ENCODE measurements at places on chromosomes 5 and 9.

DNA sequence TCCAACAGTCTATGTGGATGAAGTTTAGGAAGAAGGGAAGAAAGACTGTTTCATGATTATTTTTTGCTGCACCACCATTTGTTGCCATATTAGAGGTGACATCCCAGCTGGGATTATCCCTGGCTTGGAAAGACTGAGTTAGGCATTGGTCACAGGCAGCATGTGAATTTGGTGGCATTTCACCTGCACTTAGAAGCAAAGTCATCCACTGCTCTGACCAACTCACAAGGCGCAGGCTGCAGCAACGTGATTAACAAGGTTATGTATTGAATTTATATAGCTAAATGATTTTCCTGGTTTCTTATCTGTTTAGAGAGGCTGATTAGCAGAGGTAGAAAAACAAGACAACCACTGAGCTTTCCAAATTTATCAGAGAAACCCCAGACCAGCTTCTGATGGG is 2.7 kb downstream of the FYB1 start:
- DNase-seq: no peak

DNA sequence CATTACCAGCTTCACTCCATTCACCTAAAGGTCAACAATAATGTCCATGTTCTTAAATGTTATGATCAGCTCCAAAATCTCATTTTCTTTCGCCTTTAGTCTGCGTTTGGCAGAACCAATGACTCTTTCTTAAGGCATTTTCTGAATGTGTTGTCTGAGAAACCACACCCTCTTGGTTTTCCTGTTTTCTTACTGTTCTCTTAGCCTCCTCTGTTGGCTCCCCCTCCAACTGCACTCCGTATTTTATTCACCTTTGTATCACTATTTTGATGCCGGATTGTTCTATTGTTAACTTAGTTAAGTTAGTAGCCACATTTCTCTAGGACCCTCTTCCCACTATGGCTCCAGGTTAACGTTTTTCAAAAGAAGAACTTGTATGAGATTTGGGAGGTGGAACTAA is 185.6 kb downstream of the DMAC1 start:
- DNase-seq: no peak

- no peak for DNase-seq
These were observed 1.9 kb downstream of the GNAQ start for GRCh38 chr9:78029551-78030295.

GRCh38 chr5:53179691-53180090 is 70.1 kb upstream of the MOCS2 start:
- DNase-seq: no peak

GRCh38 chr5:106755066-106755465 is 915.7 kb downstream of the EFNA5 start:
- DNase-seq: no peak

- DNase-seq: no peak
These were observed 111.0 kb downstream of the DPYSL3 start for GRCh38 chr5:147398860-147399259.

DNA sequence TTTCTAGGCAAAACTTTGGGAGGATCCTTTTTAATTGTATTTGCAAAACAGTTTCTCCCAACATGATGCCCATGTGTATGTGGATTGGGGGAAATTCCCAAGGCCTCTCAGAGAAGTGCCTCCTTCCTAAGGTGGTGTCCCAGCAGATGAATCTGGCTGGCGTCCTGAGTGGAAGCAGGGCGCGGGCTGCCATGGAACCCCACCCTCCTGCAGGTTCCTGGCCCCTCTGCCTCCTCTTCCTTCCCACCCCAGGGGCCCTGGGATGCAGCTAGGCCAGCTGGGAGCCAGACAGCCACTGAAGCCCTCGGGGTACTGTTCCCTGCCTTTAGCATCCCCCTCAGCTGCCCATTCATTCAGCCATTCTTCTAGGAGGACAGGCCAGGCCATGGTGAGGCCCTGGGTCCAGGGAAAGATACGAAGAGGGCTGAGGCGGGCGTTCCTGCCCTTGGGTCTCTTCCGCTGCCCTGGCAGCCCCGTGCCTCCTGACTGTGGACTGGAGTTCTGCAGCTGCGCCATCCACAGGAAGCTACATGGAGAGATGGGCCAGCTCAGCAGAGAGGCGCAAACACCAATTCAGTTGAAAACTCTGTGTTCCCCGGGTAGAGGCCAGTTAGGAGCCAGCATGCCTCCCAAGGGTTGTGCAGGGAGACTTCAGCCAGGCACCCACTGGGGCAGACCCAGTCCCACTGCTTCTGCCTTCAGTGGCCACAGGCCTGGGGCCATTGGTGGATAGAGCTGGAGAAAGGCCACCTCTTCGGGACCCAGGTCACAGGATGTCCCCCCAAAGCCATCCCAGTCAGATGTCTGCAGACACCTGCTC is 36.5 kb downstream of the ADAMTS2 start:
- no peak for DNase-seq

GRCh38 chr9:35828716-35829083 is at the start of gene FAM221B:
Gene FAM221B, minus strand, starts transcription at chr9:35828732. Its CDS starts 2,571 bp downstream, at chr9:35826161.
- DNase-seq: no peak

DNA sequence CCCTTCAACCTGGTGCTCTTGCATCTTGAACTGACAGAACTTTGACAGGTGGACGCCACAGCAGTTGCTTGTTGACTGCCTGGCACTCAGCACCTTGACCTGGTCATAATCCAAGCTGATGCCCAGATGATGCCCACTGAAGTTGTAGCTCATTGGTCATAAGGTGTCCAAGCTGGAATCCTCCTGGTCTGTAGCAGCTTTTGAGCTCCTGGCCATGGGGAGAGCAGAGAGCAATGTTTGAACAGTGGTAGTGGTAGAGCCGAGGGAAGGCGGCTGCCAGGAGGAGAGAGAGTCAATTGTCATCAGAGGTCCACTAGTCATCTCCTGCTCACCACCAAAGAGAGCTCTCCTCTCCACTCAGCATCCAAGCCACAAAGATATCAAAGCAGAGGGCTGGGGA is 23.3 kb downstream of the CSF2 start:
- no peak for DNase-seq

DNA sequence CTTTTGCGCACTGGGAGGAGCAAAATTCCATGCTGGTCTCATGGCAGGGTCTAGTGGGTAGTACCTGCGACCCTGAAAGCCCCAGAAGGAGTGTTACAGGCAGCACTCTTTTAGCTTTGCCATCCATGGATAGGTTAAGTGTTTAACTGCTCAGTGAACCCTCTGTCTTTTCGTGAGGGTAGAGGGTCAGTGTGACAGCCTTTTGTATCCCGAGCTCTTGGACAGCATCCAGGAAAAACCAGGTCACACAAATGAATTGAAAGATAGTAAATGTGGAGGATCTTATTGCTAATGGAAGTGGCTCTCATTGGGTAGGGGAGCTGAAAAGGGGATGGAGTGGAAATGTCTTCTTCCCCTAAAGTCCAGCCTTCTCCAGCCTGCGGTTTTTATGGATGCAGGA is 57.8 kb upstream of the CCDC112 start:
- DNase-seq: no peak
